ENCODE measurements at places on chromosomes 1 and 21.

DNA sequence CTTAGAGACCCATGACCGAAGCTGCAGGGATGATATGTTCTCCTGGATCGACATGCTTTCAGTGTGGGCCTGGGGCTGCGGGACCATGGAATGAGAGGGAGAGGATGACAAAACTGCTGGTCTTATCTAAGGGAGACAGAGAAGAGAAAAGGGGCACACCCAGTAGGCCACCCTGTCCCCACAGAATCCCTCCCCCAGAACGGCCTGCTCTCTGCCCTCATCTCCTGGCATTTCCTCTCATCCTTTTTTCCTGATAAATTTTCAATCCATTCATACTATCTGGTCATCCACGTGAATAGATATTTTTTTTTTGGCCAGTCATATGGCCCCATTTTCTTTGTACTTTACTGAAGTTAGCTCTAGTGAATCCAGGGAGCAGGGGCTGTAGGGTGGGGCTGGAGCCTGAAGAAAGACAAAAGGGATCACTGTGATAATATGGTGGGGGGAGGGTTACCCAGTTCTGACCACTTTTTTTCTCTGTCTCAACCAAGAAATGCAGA, at the start of gene PKLR:
Gene PKLR, minus strand, starts transcription at position 97 of the 500 bp plus-strand sequence. Its CDS starts 43 bp downstream, at position 54.
- H3K27ac ChIP-seq = no peak within 1 kb of the TSS
- DNase-seq = no peak
- H3K4me3 ChIP-seq = no peak within 1 kb of the TSS
- no peaks in the 10 kb centered on the region for H3K36me3 ChIP-seq

DNA sequence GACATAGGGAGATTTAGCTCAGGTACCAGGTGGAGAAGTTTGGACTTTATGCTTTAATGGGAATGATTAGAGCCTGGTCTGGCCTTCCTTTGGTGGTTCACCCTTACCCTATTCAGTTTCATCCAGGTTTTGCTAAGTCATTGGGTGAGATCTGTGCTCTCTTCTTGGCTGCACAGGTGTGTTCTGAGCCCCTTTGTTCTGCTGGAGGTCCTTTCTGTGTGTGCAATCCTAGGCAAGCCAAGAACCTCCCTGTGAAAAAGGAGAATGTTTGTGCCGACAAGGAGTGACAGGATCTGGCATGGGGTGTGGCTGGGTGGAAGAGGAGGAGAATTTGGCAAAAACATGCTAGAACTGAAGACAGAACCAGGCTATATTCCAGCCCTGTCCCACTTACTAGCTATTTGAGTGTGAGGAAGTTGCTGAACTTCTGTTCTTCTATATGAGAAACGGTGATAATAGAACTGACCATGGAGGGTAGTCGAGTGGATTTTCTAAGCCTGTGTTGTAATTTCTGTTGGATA, 4.6 kb downstream of the GSTM5 start:
- no peaks in the 10 kb centered on the region for H3K36me3 ChIP-seq
- H3K27me3 ChIP-seq = no peaks in the 10 kb centered on the region
- H3K4me1 ChIP-seq = peaks cover 5% of the 10 kb centered on the region
- DNase-seq = no peak
- H3K27ac ChIP-seq = no peak overlapping the region

- H3K27me3 ChIP-seq = no peaks in the 10 kb centered on the region
- no peak overlapping the region for H3K4me3 ChIP-seq
- DNase-seq = no peak
- H3K4me1 ChIP-seq = no peaks in the 10 kb centered on the region
Measured at GRCh38 chr1:75425001-75425650, 185.8 kb downstream of the SLC44A5 start.

DNA sequence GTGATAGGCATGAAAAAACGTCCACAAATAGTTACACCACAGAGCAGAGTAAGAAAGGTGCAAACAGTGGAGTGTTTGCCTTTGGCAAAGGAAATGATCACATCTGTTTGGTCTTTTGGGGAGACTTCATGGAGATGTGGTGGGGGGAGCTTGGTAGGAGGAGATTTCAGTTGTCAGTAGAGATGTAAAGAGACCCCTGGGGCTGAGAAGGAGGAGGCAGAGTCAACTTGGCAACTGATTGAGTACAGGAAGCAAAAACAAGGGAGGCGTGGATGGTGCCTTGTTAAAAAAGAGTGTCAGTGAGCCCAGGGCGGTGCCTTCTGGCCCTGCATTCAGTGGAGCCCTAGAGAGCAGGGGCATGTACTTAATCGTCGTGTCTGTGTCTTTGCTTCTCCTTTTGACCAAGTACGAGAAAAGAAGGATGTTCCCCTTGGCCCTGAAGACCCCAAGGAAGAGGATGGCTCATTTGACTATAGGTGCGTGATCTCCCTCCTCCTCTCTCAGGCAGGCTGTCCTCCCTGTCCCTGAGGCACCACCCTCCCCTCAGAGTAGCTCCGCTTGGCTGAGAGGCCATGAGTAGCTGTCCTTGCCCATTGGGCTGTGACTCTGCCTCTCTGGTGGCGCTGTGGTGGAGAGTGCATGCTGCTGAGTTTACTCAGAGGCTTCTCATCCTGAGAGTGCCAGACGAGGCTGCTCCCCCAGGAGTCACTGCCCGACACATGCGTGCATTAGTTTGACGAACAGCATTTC, 30.4 kb upstream of the CNTN2 start:
- no peaks in the 10 kb centered on the region for H3K27me3 ChIP-seq
- no peak overlapping the region for H3K27ac ChIP-seq
- no peak for DNase-seq
- H3K36me3 ChIP-seq = no peaks in the 10 kb centered on the region
- H3K4me1 ChIP-seq = no peaks in the 10 kb centered on the region
- H3K4me3 ChIP-seq = no peak overlapping the region

DNA sequence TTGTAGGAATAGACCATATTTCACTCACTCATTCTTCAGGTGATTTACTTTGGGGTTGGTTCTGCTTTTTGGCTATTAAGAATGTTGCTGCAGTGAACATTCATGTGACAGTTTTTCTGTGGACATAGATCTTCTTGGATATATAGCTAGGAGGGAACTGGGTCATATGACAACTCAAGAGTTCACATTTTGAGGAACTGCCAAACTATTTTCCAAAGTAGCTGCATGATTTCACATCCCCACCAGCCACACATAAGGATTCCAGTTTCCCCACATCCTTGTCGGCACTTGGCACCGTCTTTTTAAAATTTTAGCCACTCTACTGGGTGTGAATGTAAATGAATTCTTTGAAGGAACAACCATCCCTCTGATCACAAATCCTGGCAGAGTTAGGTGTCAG, 126.0 kb downstream of the PRDM2 start:
- no peak overlapping the region for H3K27ac ChIP-seq
- H3K27me3 ChIP-seq = no peaks in the 10 kb centered on the region
- no peak for DNase-seq
- H3K4me3 ChIP-seq = no peak overlapping the region
- H3K36me3 ChIP-seq = no peaks in the 10 kb centered on the region
- no peaks in the 10 kb centered on the region for H3K4me1 ChIP-seq

DNA sequence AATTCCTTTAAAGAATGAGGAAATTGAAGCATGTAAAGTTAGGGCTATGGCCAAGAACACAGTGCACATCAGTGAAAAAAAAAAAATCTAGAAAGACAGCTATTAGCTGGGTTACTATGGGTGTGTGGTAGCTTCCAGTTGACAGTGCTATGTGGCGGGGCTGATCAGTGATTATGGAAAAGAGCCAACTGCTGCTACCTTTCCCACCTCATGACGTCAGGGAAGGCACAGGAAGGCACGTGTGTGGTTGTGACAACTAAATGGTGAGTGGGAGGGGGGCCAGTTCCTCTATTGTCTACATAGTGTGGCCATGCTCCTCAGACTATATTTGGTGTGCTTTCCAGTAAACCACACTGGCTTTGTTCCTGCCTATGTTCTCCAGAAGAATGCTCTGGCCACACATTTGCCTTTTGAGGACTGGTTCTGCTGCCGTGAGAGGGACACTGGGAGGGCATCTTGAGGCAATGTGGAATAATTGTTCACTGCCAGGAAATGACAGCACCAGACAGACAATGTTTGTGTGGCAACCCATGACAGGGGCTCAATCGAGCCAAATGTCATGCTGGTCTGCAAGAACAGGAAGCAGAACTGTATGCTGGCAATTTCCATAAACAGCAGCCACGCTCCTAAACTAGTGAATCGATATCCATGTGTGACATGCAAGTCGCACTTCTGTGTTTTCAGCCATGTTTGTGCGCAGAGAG, 3.0 kb upstream of the SDE2 start:
- DNase-seq = no peak
- H3K27ac ChIP-seq = no peak overlapping the region
- H3K27me3 ChIP-seq = no peaks in the 10 kb centered on the region
